Cardiac ventricle fibroblast (primary cell): ENCODE measurements at places on chromosomes 6 and 20. TPM values are rescaled to one million over a fixed set of nuclear protein-coding genes. Genes with fewer than 3 reads are reported as not detected.

Gene RBBP9
- 11.1 and 15.2 TPM in 2 replicates for total RNA-seq

Gene SLC35D3
- total RNA-seq, result not detected in 2 replicates

Gene POU3F2
- not detected in 2 replicates for total RNA-seq

Gene CDYL
- total RNA-seq, result 18.0 and 21.0 TPM in 2 replicates

Gene TREML2
- total RNA-seq, result not detected in 2 replicates

Gene OR2B6
- total RNA-seq, result not detected in 2 replicates

Gene RIPOR3
- 1.8 and 2.5 TPM in 2 replicates for total RNA-seq

Gene RAET1G
- 1.9 and 2.8 TPM in 2 replicates for total RNA-seq

Gene NR2E1
- not detected in 2 replicates for total RNA-seq

Gene FAM120B
- 17.2 and 20.2 TPM in 2 replicates for total RNA-seq
